ENCODE measurements at places on chromosomes 4 and X.

DNA sequence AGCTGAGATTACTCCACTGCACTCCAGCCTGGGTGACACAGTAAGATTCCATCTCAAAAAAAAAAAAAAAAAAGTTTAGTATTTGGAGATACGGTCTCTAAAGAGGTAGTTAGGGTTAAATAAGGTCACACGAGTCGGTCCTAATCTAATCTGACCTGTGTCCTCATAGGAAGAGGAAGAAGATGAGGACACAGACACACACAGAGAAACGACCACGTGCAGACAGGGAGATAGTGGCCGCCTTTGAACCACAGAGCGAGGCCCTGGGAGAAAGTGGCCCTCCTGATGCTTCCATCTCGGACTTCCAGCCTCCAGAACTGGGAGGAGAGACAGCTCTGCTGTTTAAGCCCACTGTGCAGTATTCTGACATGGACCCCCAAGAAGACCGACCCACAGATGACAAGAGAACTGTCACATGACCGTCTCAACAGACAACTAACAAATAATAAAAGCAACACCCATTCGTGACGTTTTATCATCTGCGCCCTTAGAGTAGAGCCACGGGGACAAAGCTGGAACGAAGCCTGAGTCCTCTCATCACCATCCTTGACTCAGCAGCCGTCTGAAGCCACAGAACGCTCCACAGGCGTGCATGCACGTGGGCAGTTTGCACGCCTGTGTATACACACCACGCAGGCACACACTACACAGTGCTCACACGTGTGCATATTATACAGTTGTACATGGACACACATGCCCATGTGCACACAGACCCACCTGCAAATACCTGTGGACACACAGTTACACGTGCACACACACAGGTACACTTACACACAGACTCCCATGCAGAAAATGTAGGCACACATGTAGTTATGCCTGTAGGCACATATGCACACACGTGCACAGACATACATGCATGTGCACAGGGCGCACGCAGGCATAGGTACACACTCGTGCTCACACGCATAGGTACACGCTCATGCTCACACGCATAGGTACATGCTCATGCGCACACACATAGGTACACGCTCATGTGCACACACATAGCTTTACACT lies 51.7 kb downstream of the FAM53A start:
- DNase-seq = no peak

GRCh38 chr4:180057299-180057721 lies 2185.9 kb upstream of the TENM3 start:
- DNase-seq = no peak

DNA sequence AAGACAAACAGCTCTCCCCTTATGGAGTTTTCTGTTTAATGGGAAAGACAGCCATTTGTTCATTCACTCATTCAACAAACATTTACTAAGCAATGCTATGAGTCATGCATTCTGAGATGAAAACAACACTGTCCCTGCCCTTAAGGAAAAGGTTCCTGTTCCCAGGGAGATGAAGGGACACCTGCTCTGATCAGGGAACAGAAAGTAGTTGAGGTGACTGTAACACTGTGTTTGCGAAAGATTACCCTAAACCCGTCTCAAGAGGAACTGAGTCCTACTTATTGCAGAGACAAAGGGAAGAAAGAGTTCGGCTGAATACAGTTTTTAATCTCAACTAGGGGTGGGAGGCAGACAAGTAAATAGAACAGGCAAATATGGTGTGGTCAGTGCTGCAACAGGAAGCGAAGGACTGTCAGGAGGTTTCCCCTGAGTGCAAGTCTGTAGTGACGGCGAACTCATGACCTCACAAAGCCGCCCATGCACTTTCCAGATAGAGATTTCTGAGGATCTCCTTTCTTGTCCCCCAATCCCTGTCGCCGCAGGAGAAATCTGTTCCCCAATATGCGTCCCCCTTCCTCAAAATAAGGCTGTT lies 712 bp downstream of the STX18 start:
- no peak for DNase-seq

- DNase-seq = no peak
These were observed 40.5 kb upstream of the KIAA1210 start for GRCh38 chrX:119168104-119168503.

- DNase-seq = no peak
These were observed 15.7 kb upstream of the MAGEA10 start for GRCh38 chrX:152154050-152154449.

GRCh38 chr4:94228493-94229216 lies 21.0 kb downstream of the SMARCAD1 start:
- no peak for DNase-seq

- DNase-seq = no peak
These were observed 17.2 kb downstream of the RHOH start for GRCh38 chr4:40214038-40214437.

DNA sequence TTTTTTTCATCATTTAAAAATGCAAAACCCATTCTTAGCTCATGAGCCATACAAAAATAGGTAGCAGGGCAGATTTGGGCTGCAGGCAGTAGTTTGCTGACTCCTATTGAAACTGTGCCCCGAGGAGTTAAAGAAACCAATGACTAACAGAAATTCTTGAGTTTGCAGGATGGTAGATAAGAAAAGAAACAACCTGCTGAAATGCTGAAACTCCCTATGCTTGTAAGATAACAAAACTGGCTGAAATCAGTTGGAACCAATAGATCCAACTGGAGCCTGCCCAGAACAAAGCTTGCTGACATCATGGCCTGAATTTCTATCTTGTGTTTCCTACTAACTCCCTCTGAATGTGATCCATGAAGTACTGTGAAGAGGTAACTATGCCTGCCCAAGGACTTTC lies 68.6 kb downstream of the ANOS1 start:
- no peak for DNase-seq

Measured in NCI-H2171 (cell line).